ENCODE measurements at places on chromosomes 7 and 10. TPM values are rescaled to one million over a fixed set of nuclear protein-coding genes. Genes with fewer than 3 reads are reported as not detected.

The MDFIC gene
- total RNA-seq: 5.2 TPM

The NOLC1 gene
- total RNA-seq: 178 TPM

The DNAJB9 gene
- total RNA-seq: 14.4 TPM

The BLVRA gene
- total RNA-seq: 17.0 TPM

The ASB10 gene
- not detected for total RNA-seq

The PPP1R9A gene
- total RNA-seq: 31.8 TPM

The FAM131B gene
- total RNA-seq: 28.8 TPM

The ZDHHC4 gene
- 58.9 TPM for total RNA-seq

The CAV2 gene
- total RNA-seq: 3.5 TPM

The AVPI1 gene
- total RNA-seq: 7.4 TPM

The CNPY1 gene
- total RNA-seq: 0.31 TPM

The FAM221A gene
- total RNA-seq: 29.9 TPM

The CASTOR2 gene
- total RNA-seq: 26.1 TPM

The HECW1 gene
- total RNA-seq: 21.8 TPM

The SORCS1 gene
- total RNA-seq: 8.9 TPM

The TMEM196 gene
- not detected for total RNA-seq

The GPNMB gene
- total RNA-seq: 0.76 TPM

The HOXA10 gene
- total RNA-seq: not detected

The FOXK1 gene
- total RNA-seq: 12.7 TPM

The IL2RA gene
- total RNA-seq: not detected

The TRPV6 gene
- 0.80 TPM for total RNA-seq

The TAS2R4 gene
- total RNA-seq: 4.2 TPM

The NKX1-2 gene
- 37.0 TPM for total RNA-seq

The CALY gene
- total RNA-seq: 1.0 TPM

The SRRM3 gene
- total RNA-seq: 9.2 TPM

The TBL2 gene
- total RNA-seq: 21.7 TPM

The ADCY1 gene
- total RNA-seq: 14.6 TPM

The GRID1 gene
- 0.82 TPM for total RNA-seq

The SSC4D gene
- total RNA-seq: 12.7 TPM

The TMEM140 gene
- not detected for total RNA-seq

The KCNIP2 gene
- 2.9 TPM for total RNA-seq

The EEPD1 gene
- 12.4 TPM for total RNA-seq

The EEF1AKMT2 gene
- total RNA-seq: 38.0 TPM

The VSTM4 gene
- 0.23 TPM for total RNA-seq

The FXYD4 gene
- not detected for total RNA-seq

The GRID2IP gene
- total RNA-seq: 1.5 TPM

The CTNNA3 gene
- total RNA-seq: 0.50 TPM

The TEX36 gene
- total RNA-seq: not detected

The BHLHA15 gene
- total RNA-seq: 8.3 TPM

The AKR1C8 gene
- not detected for total RNA-seq

The CPA4 gene
- total RNA-seq: not detected

The TLX1 gene
- not detected for total RNA-seq

The GNAI1 gene
- 26.8 TPM for total RNA-seq

The LAMTOR4 gene
- total RNA-seq: 138 TPM

The INA gene
- 25.1 TPM for total RNA-seq

All from GM23338 (cell line).